ENCODE measurements at places on chromosomes 11 and 22.

GRCh38 chr11:85464283-85464682 lies 162.9 kb downstream of the DLG2 start:
- no peak for DNase-seq

GRCh38 chr11:36056160-36056751 lies 112.4 kb downstream of the LDLRAD3 start:
- peak; percentile 43 for DNase-seq

- no peak for DNase-seq
Measured at GRCh38 chr11:131378931-131379330, 8.5 kb downstream of the NTM start.

GRCh38 chr11:23124996-23125395 lies 264.7 kb upstream of the CCDC179 start:
- DNase-seq = no peak

GRCh38 chr11:100861212-100861611 lies 174.1 kb downstream of the ARHGAP42 start:
- DNase-seq = no peak

DNA sequence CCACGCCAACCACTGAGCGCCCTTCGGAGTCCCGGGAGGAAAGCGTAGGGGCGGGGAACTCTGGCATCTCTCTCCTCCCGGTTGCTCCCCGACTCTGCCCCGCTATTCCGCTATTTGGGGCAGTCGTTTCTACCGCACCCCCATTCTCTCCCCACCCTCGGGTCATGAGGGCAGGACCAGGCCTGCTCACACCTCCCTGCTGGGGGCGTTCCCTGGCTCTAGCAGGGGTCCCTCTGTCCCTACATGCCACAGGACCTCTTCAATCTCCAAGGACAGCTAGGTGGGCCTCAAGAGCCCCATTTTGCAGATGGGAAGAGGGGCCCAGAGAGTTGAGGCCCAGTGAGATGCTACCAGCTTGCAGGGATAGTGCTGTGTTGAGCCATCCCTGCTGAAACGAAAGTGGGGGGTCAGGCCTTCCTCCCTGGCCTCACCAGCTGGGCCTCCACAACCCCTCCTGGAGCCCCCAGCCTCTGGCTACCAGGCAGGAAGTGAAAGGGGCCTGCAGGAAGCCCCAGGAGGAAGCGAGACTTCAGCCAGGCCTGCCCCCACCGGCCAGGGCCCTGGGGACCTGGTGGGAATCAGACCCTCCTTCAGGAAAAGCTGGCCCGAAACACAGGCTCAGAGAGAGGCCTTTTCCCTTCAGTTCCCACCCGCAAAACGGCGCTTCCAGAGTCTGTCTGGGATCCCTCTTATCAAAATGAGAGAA lies 5.5 kb upstream of the SHISA8 start:
- DNase-seq = no peak

DNA sequence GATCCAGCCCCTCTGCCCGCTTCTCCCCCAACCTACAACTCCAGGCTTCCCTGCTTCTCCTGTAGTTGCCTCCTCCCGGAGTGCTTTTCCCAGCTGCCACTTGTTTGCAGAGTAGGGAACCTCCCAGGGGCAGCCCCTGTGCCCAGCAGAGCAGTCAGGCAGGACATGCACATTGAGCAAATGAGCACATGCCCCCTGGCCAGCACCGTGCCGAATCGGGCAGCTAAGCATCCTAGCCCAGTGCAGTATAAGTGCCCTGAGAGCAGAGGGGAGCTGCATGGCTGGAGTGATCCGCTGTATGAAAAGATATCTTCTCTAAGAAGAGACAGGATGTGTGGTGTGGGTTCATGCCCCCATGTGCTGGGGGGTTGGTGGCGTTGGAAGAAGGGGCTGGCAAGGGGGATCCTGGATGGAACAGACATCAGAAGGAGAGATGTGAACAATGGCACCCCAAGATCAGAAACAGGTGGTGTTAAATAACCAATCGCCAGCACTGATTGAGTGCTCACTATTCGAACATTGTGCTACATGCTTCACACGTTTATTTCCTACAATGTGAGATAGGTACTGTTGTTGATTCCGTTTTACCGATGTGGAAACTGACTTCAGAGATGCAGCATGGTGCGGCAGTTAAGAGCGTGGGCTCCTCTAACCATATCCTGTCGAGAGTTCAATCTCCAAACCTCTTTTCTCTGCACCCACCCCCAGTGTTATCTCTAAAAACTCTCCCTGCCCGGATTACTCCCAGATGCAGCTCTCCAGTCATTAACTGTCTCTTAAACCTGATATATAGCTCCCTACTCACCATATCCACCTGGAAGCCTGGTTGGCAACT lies 1.2 kb downstream of the AIP start:
- DNase-seq = no peak

- no peak for DNase-seq
Measured at GRCh38 chr11:12636871-12637410, 37.3 kb upstream of the TEAD1 start.

DNA sequence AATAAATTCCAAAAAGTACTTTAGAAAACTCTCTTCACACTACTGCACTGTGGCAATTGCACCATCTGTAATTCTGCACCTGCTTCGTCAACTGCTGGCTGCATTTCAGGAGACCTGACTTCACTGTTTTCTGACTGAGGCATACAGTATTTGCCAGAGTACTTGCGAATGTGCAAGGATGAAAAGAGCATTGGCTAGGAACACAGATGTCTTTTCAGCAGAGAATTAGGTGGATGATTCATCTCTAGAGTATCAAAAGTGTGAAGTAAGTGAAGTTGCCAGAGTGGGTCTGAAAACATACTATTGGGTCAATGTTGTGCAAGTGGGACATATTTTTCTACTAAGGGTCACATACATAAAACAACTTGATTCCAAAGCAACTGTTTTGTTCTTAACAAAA lies 427.5 kb upstream of the CCDC90B start:
- no peak for DNase-seq

Measured in LHCN-M2 (cell line).